Mesenchymal stem cell (in vitro differentiated cells and primary cell): ENCODE measurements at places on chromosomes 1 and 21.

- H3K36me3 ChIP-seq, result peaks cover 23% of the 10 kb centered on the region
- H3K4me3 ChIP-seq, result no peak overlapping the region
- no peak overlapping the region for H3K27ac ChIP-seq
- DNase-seq, result no peak
Observed at GRCh38 chr1:16204634-16205333, 7.7 kb downstream of the ARHGEF19 start.

DNA sequence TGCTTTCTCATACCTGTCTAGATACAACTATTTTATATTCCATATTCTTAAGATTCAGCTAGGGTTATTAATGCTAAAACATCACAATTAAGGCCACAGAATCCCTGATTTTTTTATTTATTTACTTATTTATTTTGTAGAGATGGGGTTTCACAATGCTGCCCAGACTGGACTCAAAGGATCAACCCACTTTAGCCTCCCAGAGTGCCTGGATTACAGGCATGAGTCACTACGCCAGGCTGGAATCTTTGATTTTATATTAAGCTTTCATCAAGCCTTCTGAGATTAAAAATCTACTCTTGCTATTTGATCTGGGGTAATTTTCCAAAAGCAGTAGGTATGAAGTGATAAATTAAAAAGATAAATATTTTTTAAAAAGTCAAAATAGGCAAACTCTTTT, 38.9 kb downstream of the MCOLN2 start:
- H3K4me1 ChIP-seq, result no peaks in the 10 kb centered on the region
- H3K4me3 ChIP-seq, result no peak overlapping the region
- DNase-seq, result peak; percentile 27
- no peaks in the 10 kb centered on the region for H3K36me3 ChIP-seq
- no peak overlapping the region for H3K27ac ChIP-seq

DNA sequence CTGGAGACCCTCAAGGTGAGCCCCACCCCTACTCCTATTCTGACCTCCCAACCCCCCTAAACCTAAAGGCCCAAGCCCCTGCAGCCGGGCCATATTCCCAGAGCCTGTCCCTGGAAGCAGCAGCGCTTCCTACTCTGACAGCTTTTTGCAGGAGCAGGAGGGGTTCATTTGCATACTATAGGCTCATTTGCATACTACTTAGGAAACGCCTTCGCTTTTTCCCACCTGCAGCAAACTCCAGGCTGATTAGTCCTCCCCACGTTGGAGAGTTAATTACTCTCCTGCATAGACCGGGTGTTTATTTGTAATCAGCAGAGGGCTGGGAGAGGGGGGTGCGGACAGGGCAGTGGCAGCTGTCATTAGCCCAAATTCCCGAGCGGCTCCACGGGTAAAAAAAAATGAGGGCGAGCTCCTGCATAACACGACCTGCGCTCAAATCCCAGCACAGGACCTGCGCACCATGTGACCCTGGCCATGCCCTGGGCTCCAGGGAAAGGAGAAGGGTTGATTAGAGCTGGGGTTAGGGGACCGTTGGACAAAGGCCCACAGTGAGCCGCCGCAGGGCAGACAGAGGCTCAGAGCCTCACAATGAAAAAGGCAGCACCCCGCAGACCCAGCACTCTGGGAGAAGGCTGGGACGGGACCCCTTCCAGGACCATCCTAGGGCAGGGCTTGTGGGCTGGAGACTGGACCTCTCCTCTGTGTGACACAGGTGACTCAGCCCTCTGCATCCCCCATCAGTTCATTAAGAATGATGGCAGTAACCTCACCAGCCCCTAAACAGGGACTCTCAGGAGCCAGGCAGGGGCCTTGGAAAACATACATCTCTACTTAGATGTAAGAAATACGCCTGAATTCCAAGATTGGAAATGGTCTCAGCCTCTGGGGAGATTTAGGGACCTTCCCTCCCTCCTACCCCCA, 9.9 kb upstream of the C1QA start:
- no peak overlapping the region for H3K4me3 ChIP-seq
- no peaks in the 10 kb centered on the region for H3K4me1 ChIP-seq
- no peak overlapping the region for H3K27ac ChIP-seq
- H3K27me3 ChIP-seq, result peaks cover 62% of the 10 kb centered on the region
- no peak for DNase-seq

- H3K4me1 ChIP-seq, result peaks cover 4% of the 10 kb centered on the region
- H3K27me3 ChIP-seq, result no peaks in the 10 kb centered on the region
- no peak overlapping the region for H3K4me3 ChIP-seq
- peaks cover 32% of the 10 kb centered on the region for H3K36me3 ChIP-seq
- DNase-seq, result no peak
Observed at GRCh38 chr1:112444269-112444668, 48.3 kb downstream of the CTTNBP2NL start.

- no peaks in the 10 kb centered on the region for H3K27me3 ChIP-seq
- peak overlapping the region; percentile 90 for H3K4me3 ChIP-seq
- peaks cover 4% of the 10 kb centered on the region for H3K36me3 ChIP-seq
- peak; percentile 24 for DNase-seq
Observed at GRCh38 chr1:61083807-61084440, 1.6 kb downstream of the NFIA start.

DNA sequence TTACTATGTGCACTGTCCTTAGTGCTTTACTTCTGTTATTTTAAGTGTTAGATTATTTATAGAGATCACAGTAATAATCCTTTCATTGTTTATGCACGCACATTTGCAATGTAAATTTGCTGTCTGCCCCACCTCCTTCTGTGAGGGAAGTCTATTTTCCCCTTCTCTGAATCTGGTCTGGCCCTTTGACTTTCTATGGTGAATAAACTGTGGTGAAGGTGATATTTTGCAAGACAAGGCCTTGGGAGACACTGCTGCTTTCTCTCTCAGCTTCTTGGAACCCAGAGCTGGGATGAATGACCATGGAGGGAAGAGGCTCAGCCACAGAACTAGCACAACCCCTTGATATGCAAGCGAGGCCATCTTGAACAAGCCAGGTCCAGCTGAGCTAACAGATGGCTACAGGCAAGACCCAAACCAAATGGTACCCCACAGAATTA, 156.3 kb downstream of the ST6GALNAC3 start:
- H3K4me1 ChIP-seq, result no peaks in the 10 kb centered on the region
- no peak overlapping the region for H3K27ac ChIP-seq
- no peak overlapping the region for H3K4me3 ChIP-seq
- H3K27me3 ChIP-seq, result no peaks in the 10 kb centered on the region
- no peaks in the 10 kb centered on the region for H3K36me3 ChIP-seq

GRCh38 chr1:162906485-162906884, 45.5 kb upstream of the CCDC190 start:
- H3K27ac ChIP-seq, result no peak overlapping the region
- H3K36me3 ChIP-seq, result no peaks in the 10 kb centered on the region
- H3K4me3 ChIP-seq, result no peak overlapping the region
- peaks cover 12% of the 10 kb centered on the region for H3K4me1 ChIP-seq
- DNase-seq, result no peak
- H3K27me3 ChIP-seq, result no peaks in the 10 kb centered on the region

DNA sequence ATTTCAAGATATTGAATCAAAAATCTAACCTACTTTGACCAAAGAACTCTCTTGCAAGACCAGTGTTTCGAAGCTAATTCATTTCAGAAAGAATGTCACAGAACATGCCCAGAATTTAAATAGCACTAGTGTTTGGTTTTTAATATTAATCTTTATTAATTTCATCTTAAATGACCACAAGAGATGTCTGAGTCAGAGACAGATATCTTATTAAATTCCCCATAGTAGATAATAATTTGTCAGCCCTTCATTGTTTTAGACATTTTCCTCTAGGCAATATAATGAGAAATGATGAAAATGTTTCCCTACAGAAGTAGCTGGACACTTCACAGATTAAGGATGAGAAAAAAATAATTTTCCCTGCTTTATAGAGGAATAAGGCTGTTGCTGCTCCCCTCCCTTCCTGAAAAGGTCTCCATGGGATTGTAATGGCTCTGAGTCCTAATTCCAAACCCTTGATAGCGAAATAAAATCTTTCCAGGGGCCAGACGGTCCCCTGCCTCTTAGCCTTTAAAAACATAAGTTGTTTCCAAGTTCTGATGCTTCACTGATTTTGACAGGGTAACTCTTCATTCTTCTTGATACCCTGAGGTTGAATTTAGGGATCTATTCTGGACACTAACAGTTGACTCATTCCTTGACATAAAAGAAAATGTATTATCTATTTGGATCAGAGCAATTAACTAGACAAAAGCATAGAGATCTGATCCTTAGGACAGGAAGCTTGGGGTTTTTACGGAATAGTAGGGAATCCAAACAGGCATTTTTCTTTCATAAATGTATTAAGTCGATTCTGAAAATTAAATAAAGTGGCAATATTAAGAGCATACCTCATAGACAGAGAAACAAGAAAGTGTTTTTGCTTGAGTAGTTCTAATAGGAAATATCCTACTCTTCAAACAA, 820.8 kb downstream of the BRINP3 start:
- H3K27me3 ChIP-seq, result no peaks in the 10 kb centered on the region
- no peaks in the 10 kb centered on the region for H3K36me3 ChIP-seq
- no peak for DNase-seq
- H3K4me3 ChIP-seq, result no peak overlapping the region

- H3K4me1 ChIP-seq, result no peaks in the 10 kb centered on the region
- DNase-seq, result no peak
Observed at GRCh38 chr1:14627608-14628489, 29.4 kb downstream of the KAZN start.

GRCh38 chr1:82634266-82634665, 833.5 kb downstream of the ADGRL2 start:
- H3K4me3 ChIP-seq, result no peak overlapping the region
- no peak overlapping the region for H3K27ac ChIP-seq
- no peaks in the 10 kb centered on the region for H3K36me3 ChIP-seq
- H3K27me3 ChIP-seq, result no peaks in the 10 kb centered on the region

- DNase-seq, result peak; percentile 61
- no peaks in the 10 kb centered on the region for H3K27me3 ChIP-seq
- peaks cover 40% of the 10 kb centered on the region for H3K36me3 ChIP-seq
- no peak overlapping the region for H3K27ac ChIP-seq
- H3K4me1 ChIP-seq, result peaks cover 36% of the 10 kb centered on the region
Observed at GRCh38 chr1:15430787-15431570, 7.3 kb upstream of the CTRC start.

DNA sequence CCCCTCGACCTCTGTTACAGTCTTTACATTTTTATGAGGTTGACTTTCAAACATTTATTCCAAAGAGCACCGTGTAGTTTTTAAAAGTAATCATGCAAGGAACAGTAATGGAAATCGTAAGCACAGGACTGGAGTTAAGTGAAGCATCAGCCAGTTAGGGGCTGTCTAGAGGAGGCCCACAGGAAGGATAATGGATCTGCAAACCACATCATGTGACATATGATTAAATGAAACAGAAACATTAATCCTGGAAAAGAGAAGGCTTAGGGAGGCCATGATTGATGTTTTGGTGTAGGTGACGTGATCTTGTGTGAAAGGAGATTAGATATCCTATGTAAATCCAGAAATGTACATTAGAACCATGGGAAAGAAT, 25.0 kb downstream of the RGS7 start:
- H3K4me1 ChIP-seq, result no peaks in the 10 kb centered on the region
- H3K36me3 ChIP-seq, result no peaks in the 10 kb centered on the region
- no peak overlapping the region for H3K27ac ChIP-seq
- H3K4me3 ChIP-seq, result no peak overlapping the region
- DNase-seq, result no peak

DNA sequence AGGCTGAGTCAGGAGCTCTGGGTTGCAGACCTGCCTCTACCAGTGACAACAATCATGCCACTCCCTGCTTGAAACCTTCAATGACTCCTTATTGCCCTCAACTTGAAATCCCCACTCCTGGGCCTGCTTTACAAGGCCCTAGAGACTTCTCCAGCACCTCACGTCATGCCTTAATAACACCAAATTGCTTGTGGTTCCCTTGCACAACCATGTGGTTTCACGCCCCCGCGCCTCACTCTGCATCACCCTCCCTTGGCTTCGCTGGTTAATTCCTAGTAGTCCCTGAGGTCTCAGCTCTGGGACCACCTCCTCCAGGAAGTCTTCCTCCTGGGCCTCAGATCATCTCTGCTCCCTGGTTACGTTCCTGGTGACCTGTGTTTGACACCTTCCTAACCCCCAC, 33.0 kb downstream of the EPHA2 start:
- no peaks in the 10 kb centered on the region for H3K27me3 ChIP-seq
- H3K36me3 ChIP-seq, result peaks cover 22% of the 10 kb centered on the region
- H3K4me3 ChIP-seq, result no peak overlapping the region
- peak overlapping the region; percentile 76 for H3K27ac ChIP-seq

DNA sequence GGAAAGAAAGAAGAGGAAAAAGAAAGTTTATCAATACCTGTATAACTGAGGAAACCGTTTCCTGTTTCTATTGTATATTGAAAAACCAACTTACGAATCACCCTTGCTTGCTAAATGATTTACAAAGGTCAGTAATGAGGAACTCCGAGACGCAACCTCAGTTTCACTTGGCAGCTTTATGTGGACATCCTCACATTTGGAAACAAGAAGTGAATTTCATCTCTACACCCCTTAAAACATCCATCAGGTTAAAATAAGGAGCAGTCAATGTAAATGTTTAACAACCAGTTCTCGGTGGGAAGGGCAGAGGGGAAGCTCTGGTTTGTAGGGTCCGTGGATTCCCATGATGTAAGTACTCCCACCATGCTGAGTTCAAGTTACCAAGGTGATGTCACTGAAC, 481.7 kb upstream of the RUNX1 start:
- peaks cover 8% of the 10 kb centered on the region for H3K4me1 ChIP-seq
- H3K36me3 ChIP-seq, result no peaks in the 10 kb centered on the region
- no peaks in the 10 kb centered on the region for H3K27me3 ChIP-seq
- no peak for DNase-seq
- H3K4me3 ChIP-seq, result no peak overlapping the region

DNA sequence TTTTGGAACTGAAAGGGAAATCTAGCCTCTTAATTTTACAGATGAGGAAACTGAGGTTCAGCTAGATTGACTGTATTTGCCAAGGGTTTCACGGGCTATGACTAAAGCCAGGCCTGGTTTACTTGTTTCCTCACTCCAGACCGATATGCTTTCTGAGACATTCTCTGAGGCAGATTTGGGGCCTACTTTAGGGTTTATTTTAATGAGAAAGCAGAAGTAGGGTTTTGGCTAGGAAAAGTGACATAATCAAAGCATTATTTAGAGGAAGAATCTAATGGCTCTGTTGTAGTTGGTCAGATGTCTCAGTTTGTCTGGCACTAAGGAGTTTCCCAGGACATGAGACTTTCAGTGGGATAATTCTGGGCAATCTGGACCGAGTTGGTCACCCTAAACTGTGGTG, 1.5 kb upstream of the RPTN start:
- peaks cover 1% of the 10 kb centered on the region for H3K4me1 ChIP-seq
- H3K27me3 ChIP-seq, result peaks cover 7% of the 10 kb centered on the region
- no peak overlapping the region for H3K27ac ChIP-seq
- DNase-seq, result no peak
- no peak overlapping the region for H3K4me3 ChIP-seq

- peaks cover 27% of the 10 kb centered on the region for H3K4me1 ChIP-seq
- DNase-seq, result no peak
- no peak overlapping the region for H3K27ac ChIP-seq
- H3K36me3 ChIP-seq, result no peaks in the 10 kb centered on the region
- no peak overlapping the region for H3K4me3 ChIP-seq
- no peaks in the 10 kb centered on the region for H3K27me3 ChIP-seq
Observed at GRCh38 chr21:33973268-33973667, 57.7 kb upstream of the ATP5PO start.

GRCh38 chr1:90925928-90926869, 95.6 kb downstream of the ZNF644 start:
- H3K27ac ChIP-seq, result no peak overlapping the region
- no peaks in the 10 kb centered on the region for H3K27me3 ChIP-seq
- no peak overlapping the region for H3K4me3 ChIP-seq
- DNase-seq, result peak; percentile 78

GRCh38 chr1:13224480-13225060, 1.4 kb downstream of the PRAMEF18 start:
- no peak overlapping the region for H3K27ac ChIP-seq
- no peak overlapping the region for H3K4me3 ChIP-seq
- no peaks in the 10 kb centered on the region for H3K4me1 ChIP-seq
- no peaks in the 10 kb centered on the region for H3K36me3 ChIP-seq

GRCh38 chr1:198904321-198904720, 265.5 kb downstream of the PTPRC start:
- H3K36me3 ChIP-seq, result peaks cover 2% of the 10 kb centered on the region
- no peaks in the 10 kb centered on the region for H3K27me3 ChIP-seq
- no peak overlapping the region for H3K4me3 ChIP-seq
- H3K27ac ChIP-seq, result no peak overlapping the region
